CD4-positive, alpha-beta T cell (primary cell): ENCODE measurements at places on chromosomes 12 and 14.

GRCh38 chr12:114687802-114688201 is 3.8 kb upstream of the TBX3 start:
- no peak overlapping the region for H3K4me3 ChIP-seq
- no peak for DNase-seq
- H3K36me3 ChIP-seq: no peaks in the 10 kb centered on the region
- H3K27me3 ChIP-seq: peaks cover 93% of the 10 kb centered on the region

- H3K27ac ChIP-seq: no peak overlapping the region
- peaks cover 13% of the 10 kb centered on the region for H3K4me1 ChIP-seq
- no peaks in the 10 kb centered on the region for H3K36me3 ChIP-seq
- H3K4me3 ChIP-seq: no peak overlapping the region
- H3K27me3 ChIP-seq: no peaks in the 10 kb centered on the region
Measured at GRCh38 chr12:3980504-3981272, 107.5 kb upstream of the PARP11 start.

- H3K4me1 ChIP-seq: no peaks in the 10 kb centered on the region
- H3K4me3 ChIP-seq: no peak overlapping the region
- no peaks in the 10 kb centered on the region for H3K36me3 ChIP-seq
- H3K27me3 ChIP-seq: no peaks in the 10 kb centered on the region
Measured at GRCh38 chr12:62718762-62719426, 216.1 kb downstream of the PPM1H start.

- H3K36me3 ChIP-seq: no peaks in the 10 kb centered on the region
- H3K4me1 ChIP-seq: peaks cover 10% of the 10 kb centered on the region
- DNase-seq: peak; percentile 77
Measured at GRCh38 chr14:104650057-104650980, 39.1 kb upstream of the INF2 start.

- H3K27me3 ChIP-seq: no peaks in the 10 kb centered on the region
- H3K4me3 ChIP-seq: no peak overlapping the region
- no peak for DNase-seq
Measured at GRCh38 chr14:31159682-31160296, 47.8 kb downstream of the HECTD1 start.

DNA sequence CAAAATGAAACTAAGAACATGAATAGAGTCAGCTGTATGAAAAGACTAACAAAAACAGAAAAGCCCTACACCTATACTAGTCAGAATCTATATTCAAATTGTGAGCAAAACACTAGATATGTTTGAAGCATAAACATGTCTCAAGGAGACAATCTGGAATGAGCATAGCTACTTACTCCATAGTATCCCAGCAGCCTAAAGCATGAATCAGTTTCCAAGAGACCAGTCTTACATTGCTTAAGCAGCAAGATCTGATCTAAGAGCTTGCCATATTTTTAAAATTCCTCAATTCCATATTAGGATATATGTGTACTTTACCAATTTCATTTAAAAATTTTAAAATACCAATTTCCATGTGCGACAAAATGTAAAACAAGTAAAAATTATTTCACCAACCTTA is 7.7 kb downstream of the CAPS2 start:
- H3K4me3 ChIP-seq: no peak overlapping the region
- no peaks in the 10 kb centered on the region for H3K4me1 ChIP-seq
- no peaks in the 10 kb centered on the region for H3K36me3 ChIP-seq

- H3K4me3 ChIP-seq: no peak overlapping the region
- no peak overlapping the region for H3K27ac ChIP-seq
- no peaks in the 10 kb centered on the region for H3K27me3 ChIP-seq
- peaks cover 56% of the 10 kb centered on the region for H3K4me1 ChIP-seq
- no peaks in the 10 kb centered on the region for H3K36me3 ChIP-seq
Measured at GRCh38 chr14:20486684-20487395, 17.6 kb downstream of the PNP start.

GRCh38 chr12:94667031-94667540 is 16.7 kb upstream of the TMCC3 start:
- no peak overlapping the region for H3K4me3 ChIP-seq
- H3K36me3 ChIP-seq: no peaks in the 10 kb centered on the region
- H3K27ac ChIP-seq: no peak overlapping the region
- DNase-seq: no peak
- no peaks in the 10 kb centered on the region for H3K27me3 ChIP-seq
- no peaks in the 10 kb centered on the region for H3K4me1 ChIP-seq

DNA sequence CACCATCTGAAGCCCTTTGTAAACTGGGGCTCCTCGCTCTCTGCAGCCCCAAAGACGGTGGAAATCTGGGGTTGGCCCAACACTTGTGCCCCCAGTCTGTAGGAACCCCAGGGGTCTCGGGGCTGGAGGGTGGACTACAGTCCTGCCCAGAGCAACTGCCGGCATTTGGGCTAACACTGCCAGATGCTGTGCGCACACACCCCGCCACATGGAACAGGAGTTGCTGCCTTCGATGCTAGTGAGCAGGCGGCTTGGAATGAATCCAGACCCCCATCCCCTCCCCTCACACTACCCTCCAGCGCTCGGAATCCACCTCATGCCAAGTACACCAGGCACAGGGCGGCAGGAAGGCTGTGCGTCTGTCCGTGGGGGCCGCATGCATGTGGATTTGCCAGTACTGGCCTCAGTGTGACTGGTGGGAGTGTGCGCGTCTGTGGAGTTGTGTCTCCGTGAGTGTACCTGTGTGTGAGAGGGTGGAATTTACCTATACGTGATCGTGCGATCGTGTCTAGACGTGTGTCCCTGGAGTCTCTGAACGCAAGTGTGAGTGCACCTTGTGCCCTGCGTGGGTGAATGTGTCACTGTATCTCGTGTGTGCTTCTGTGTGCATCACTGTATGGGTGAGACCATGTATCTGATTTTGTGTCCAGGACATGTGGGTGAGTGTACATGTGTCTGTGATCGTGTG is 5.1 kb downstream of the LHX5 start:
- peaks cover 98% of the 10 kb centered on the region for H3K27me3 ChIP-seq
- no peaks in the 10 kb centered on the region for H3K36me3 ChIP-seq
- peaks cover 45% of the 10 kb centered on the region for H3K4me1 ChIP-seq

GRCh38 chr12:3405821-3406220 is 85.2 kb upstream of the PRMT8 start:
- H3K27ac ChIP-seq: no peak overlapping the region
- no peaks in the 10 kb centered on the region for H3K4me1 ChIP-seq
- DNase-seq: no peak
- no peak overlapping the region for H3K4me3 ChIP-seq
- no peaks in the 10 kb centered on the region for H3K36me3 ChIP-seq

DNA sequence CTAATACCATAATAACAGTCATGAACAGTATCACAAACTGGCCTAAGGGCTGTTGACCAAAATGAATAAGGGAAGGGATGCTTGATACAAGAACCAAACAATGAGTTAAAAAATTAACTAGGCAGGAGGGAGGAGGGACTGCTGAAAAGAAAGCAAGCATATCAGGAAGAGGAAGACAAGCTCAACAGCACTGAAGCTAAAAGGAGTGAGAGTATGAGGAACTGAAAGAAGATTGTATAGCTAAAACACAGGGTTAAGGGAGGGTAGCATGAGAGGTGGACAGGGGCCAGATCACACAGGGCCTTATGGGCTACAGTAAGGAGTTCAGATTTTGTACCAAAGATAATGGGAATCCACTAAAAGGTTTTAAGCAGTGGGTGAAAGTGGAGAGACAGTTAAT is 34.1 kb downstream of the ITGA7 start:
- DNase-seq: no peak
- H3K4me3 ChIP-seq: no peak overlapping the region
- H3K36me3 ChIP-seq: no peaks in the 10 kb centered on the region
- no peaks in the 10 kb centered on the region for H3K4me1 ChIP-seq
- H3K27ac ChIP-seq: no peak overlapping the region

GRCh38 chr12:3634348-3634747 is 118.6 kb downstream of the CRACR2A start:
- no peak overlapping the region for H3K4me3 ChIP-seq
- DNase-seq: no peak
- H3K36me3 ChIP-seq: peaks cover 67% of the 10 kb centered on the region
- H3K4me1 ChIP-seq: no peaks in the 10 kb centered on the region
- no peaks in the 10 kb centered on the region for H3K27me3 ChIP-seq

DNA sequence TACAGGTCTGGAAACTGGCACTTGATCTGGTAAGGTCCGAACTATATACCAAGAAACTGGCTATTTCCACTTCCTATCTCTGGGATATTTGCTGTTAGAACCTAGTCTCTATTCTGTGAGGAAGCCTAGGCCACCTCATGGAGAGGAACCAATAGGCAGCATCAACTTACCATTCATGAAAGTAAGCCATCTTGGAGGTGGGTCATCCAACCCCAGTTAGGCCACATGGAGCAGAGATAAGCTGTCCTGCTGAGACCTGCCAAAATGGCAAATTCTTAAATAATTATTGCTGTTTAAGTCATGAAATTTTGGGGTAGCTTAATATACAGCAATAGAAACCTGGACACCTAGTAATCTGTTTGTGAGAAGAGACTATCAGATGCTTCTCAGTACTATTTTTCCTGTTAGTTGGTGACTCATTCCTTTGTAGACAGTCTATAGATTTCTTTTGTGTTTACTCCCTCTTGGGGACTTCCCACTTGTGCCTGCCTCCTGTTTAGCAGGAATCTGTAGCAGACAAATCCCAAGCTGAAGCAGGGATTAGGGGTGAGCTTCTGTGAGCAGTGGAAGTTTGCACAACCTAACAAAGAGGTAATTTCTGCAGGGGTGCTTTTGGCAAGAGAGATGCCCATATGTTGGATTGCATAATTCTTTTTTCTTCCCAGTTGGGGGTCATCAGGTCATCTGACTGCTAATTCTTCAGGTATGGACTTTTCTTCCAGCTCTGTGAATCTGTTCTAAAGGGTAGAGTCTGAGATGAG is 136.8 kb downstream of the IGF1 start:
- no peaks in the 10 kb centered on the region for H3K4me1 ChIP-seq
- no peak overlapping the region for H3K4me3 ChIP-seq
- H3K27ac ChIP-seq: no peak overlapping the region
- H3K36me3 ChIP-seq: no peaks in the 10 kb centered on the region

GRCh38 chr12:25651931-25652330 is 98.8 kb upstream of the LMNTD1 start:
- H3K4me3 ChIP-seq: no peak overlapping the region
- no peak for DNase-seq
- H3K36me3 ChIP-seq: no peaks in the 10 kb centered on the region
- H3K27ac ChIP-seq: no peak overlapping the region
